Ovary (tissue), 10 donors: ENCODE measurements at places on chromosomes 3 and 15. TPM values are rescaled to one million over a fixed set of nuclear protein-coding genes. Genes with fewer than 3 reads are reported as not detected.

ZNF501 gene
- 5.8 TPM for total RNA-seq

GOLGA6B gene
- total RNA-seq, result not detected

DNA sequence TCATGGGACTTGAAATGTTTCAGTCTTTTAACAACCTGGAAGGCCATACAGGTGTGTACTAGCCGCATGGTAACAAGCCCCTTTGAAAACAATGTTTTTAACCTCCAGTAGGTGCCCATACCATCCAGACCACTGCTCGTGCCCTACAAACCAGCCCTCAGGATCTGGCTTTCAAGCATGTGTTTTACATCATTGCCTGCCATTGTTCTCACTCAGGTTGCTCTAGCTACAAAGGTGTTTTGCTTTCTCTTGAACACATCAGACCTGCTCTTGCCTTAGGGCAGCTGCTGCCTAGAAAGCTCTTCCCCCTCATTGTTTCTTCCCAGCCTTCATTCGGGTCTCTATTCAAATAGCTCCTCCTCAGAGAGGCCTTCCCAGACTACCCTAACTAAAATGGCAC, 32.3 kb upstream of the MAP3K13 start:
- DNase-seq, result no peak

SUCNR1 gene
- 0.37 TPM for total RNA-seq

DNA sequence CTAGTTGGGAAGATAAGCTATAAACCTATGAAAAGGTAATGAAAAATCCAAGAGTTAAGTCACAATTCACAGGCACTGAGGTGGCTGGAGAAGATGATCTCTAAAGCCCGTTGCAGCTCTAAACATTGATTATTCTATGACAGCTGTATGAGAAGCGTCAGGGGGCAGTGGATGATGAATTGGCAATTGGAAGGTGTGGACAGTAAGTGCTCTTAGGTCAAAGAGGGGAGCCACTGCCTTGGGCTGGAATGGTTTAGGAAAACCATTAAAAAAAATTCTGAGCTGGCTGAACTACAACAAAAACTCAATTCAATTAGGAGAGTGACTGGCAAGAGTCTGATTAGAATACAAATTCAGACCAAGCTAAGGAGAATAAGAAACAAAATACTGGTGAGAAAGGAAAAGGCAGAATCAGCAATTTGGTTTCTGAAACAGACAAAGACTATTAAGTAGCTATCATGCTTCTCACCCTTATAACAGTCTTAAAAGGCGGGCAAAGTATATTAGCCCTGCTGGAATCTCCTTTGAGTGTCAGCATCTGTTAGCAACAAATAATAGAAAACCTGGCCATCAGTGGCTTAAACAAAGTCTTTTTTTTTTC, 8.8 kb upstream of the NMD3 start:
- no peak for DNase-seq

DNA sequence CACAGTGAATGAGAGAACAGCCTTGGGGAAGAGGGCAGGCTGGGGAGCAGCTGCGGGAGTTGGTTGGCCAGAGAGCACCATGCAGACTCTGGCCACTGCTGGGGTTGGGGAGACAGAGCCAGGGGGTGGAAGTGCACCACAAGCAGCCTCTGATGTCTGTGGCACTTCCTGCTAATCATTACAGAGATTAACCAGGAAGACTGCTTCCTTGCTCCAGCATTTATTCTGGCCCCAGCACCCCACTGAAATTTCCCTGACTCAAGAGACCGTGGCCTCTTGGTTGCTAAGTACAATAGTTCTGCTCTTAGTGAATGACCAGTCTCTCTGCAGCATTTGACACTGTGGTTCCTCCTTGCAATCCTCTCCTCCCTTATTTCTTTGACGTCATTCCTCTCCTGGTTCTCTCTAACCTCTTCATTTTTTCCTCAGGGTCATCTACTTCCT, 266.2 kb upstream of the ROPN1 start:
- DNase-seq, result no peak

DNA sequence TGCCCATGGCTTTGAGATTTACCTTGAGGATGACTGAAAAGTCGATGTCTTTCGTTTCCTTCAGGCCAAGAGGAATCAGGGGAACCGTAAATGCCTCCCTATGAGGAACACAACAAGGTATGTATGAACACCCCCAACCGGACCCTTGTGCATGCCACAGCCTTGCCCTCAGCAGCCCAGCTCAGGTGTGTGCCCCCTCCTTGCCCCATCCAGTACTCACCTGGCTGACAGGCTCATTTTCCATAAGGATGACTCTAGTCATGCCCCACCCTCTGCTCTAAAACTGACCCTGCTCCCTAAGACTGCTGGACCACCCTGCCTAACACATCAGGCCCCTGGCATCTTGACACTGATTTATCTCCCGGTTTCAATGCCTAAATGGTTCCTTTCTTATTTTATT, 270.0 kb downstream of the GOLGA6L6 start:
- DNase-seq, result no peak

DNA sequence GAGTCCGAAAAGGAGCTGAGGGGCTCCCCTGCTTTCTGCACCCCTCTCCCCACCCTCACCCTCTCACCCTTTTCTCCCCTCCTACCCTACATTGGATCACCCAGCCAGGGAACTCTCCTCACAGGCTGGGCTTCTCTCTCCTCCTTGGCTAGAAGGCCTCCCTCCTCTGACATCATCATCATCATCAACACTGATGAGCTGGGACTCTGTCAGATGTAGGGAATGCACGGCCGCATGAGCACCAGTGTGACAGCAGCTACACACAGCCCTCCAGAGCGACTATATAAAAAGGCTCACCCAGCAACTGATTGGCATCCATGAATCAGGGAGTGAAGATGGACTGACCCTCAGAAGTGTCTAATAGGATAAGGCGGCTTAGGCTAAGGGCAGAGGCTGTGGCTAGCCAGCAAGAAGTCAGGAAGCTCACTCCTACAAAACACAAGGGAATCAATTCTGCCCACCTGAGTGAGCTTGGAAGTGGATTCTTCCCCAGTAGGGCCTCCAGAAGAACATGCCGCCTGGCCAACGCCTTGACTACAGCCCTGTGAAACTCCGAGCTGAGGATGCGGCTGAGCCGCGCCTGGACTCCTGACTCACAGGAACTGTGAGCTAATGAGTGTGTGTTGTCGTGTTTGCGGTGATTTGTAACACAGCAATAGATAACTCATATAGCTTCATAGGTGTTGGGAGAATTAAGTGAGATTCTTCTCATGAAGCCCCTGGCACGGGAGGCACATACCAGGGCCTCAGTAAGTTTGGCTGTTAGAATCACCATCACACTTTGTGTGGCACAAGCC, 147.6 kb downstream of the FAM43A start:
- no peak for DNase-seq

HYAL3 gene
- 2.4 TPM for total RNA-seq

DNA sequence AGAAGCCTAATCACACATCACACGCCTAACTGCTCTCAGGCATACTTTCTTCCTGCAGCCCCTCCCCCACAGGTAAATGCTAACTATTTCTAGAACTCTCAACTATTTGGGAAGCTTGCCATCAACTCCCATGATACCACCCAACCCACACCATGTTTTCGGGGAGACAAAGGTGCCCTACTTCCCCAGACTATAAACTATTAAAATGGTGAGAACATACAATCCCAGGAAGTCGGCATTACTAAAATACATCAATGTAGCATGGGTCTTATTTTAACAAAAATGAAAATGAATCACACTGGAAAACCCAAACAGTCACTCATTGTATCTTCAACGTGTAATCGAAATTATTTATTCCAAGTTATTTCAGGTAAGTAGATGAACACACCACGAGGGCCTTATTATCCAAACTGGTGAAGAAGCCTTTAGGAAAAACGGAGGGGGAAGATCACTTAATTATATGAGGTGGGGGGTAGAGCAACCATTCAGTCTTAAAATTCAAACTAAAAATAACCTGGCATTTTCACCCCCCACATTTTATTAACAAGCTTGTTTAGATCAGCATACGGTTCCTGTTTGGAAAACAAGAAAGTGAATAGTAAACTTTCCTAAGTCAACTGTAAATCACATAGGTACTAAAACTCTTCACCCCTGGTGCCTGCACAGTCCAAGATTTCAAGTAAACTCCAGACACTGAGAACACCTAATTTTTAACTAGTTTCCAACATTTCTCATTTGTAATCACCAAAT, 1.9 kb downstream of the TBL1XR1 start:
- DNase-seq, result peak; percentile 33

GRCh38 chr3:12965999-12966846, 107.0 kb downstream of the IQSEC1 start:
- DNase-seq, result peak; percentile 51

TNNC1 gene
- 0.31 TPM for total RNA-seq

DNA sequence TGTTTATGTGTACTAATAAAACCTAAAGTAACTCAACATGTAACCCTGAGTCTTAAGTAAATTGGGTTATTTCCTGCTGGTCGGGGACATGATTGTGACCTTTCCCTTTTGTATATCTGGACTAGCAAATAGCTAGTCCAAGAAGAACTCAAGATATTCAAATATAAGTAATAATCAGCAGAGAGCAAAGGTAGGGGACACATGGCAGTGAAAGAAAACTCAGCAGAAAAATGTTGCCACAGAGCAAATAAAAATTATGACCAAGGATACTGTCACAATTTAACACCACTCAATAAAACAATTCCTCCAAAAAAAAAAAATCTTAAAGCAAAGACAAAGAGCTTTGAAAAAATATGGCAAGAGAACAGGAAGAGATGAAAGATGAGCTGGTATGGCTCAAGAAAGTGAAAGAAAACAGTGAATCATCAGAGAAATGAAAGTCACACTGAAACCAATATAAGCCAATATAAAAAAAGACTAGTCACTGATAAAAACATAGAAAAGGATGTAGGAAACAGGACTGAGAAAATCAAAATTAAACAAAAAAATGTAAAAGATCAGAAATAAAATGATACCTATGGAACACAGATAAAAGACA, 43.4 kb downstream of the HLTF start:
- no peak for DNase-seq

DNA sequence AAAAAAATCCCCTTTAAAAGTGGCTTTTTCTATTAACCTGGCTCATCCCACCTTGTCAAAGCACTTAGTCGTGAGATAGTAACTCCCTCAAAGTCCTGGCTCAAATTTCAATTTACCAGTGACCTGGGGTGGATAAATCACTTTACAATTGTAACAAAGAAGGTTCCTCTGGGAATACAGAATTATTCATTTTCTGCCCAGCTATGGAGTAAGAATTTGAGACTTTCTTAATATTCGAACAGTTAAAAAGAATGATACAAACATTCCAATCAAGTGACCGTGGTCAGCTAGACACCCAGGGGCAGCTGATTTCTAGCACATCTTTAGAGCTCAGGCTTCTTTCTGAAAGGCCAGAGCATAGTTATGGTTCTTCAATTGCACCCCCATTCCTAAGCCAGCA, 291.0 kb upstream of the TGFBR2 start:
- DNase-seq, result no peak

PCOLCE2 gene
- total RNA-seq, result 4.8 TPM

- no peak for DNase-seq
These were observed 311.5 kb downstream of the CACNA2D3 start for GRCh38 chr3:54433846-54434245.

DNA sequence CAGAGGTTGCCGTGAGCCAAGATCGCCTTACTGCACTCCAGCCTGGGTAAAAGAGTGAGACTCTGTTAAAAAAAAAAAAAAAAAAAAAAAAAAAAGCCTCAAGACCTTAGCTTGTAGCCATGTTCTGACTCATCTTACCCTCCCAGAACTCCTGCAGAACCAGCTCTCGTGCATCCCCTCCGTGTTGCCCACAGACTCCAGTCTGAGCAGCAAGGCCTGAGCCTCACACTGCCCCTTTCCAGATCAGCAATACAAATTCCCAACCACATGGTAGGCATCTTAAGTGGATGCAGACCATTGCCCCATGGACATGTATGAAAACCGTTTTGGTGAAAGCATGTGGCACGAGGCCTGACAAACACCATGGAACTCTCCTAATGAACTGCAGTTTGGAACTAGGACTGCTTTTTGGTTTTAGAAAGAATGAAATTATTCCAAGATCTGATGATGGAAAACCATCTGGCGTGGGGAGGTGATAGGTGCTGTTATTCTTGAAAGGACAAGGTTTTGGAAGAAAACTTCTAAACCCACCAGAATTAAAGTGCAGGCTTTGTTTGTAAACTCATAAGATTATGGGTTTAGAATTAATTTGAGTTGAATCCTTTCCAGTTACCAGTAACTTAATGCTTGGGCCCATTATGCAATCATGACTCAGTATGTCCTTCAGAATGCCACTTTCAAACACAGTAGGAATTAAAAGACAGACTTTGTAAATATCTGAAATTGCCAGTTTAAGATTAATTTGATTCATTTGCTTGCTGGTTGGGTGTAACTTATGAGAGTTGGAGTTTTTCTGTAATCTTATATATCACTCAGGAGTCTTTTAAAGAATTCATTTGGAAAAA, 163.7 kb upstream of the LRTM1 start:
- DNase-seq, result no peak

VWA5B2 gene
- total RNA-seq, result not detected

TIPARP gene
- 26.3 TPM for total RNA-seq

GRCh38 chr15:78838489-78838888, 27.2 kb upstream of the ADAMTS7 start:
- DNase-seq, result no peak

ANKRD63 gene
- total RNA-seq, result not detected

SERPINI2 gene
- total RNA-seq, result 8.8 TPM

- DNase-seq, result no peak
These were observed 150.6 kb upstream of the ROPN1 start for GRCh38 chr3:124142389-124142970.

GRCh38 chr3:71237672-71238071, 345.9 kb downstream of the FOXP1 start:
- DNase-seq, result no peak

- peak; percentile 21 for DNase-seq
These were observed 150.6 kb upstream of the TGFBR2 start for GRCh38 chr3:30455840-30456239.

DNA sequence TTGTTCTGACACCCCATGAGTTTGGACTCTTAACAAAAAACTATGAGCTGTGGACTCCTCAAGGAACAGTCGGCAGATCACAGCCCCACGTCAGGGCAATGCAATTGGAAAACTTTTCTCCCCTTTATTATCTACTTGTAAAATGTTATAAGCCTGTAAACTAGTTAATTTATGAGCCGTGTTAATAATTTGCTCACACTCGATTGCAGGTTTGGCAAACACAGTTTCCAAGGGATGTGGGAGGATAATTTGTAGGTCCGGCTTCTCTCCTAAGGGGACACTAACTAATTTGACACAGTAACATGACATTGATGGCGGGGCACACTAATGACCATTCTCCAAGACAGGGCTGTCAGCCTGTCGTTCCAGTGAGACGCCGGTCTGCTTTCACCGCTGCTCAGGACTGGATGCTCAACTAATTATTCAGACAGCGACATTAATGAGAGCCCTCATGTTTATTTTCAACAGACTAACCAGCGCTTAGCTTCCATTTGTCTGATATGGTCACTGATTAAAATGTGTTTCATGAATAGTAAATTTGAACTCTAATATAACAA, 222.1 kb downstream of the FOXP1 start:
- DNase-seq, result no peak

PAQR9 gene
- total RNA-seq, result not detected

C2CD4A gene
- not detected for total RNA-seq

RRP9 gene
- total RNA-seq, result 20.0 TPM

GRCh38 chr3:41833628-41834027, 128.3 kb downstream of the ULK4 start:
- DNase-seq, result no peak
